ENCODE measurements at places on chromosomes 3 and 15.
A peak's percentile ranks its signal among the peaks of the same experiment; 100 is the strongest.

DNA sequence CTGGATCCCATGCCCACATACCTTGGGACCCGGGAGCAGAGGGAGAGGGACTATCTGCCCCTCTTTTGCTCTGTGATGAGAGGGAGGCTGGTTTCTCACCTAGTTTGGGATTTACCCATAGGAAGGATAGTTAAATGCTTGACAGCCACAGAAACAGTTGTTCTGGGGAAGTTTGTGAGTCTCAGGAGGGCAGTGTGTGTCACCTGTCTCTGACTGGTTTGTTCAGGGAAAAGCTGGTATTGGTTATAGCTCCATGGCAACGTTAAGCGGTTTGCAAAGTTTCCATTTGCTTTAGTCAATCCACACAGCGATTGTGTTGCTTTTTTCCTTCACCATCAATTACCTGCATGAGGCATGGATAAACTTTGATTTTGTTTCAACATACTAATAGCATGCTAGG lies 3.7 kb upstream of the TMED3 start:
- DNase-seq, result no peak

DNA sequence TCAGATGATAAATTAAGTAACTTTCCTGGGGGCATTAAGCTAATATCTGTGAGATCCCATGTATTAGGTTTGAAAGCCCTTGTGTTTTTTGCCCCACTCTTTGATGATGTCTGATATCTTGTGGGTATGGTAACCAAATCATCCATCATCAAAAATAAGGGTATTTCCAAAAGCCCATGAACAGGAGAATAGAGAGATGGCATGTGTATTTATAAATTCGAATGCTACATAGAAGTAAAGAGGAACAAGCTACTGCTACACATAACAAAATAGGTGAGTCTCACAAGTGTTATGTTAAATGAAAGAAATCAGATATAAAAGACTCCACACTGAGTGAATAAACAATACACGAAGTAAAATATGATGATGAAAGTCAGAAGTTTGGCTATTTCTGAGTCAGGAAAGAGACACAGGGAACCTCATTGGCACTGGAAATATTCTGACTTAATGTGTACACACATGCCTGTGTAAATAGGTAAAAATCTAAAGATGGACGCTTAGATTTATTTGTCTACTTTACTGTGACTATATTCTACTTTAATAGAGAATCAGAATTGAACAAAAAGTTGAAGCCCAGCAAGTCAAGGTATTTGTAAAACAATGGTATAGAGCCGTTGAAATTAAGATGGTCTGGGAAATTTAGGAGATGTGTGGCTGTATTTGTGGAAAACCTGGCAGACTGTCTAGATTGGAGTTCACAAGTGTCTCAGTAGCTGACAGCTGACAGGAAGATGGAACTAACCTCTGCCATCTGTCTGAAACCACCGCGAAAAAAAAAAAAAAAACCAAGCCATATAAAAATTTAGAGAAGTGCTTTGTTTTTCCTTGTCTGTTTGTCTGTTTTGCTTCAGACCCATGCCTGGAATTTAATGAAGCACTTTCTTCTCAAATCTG lies 111.0 kb upstream of the TGFBR2 start:
- no peak for DNase-seq

- DNase-seq, result no peak
Measured at GRCh38 chr3:128488636-128488990, 4.4 kb downstream of the GATA2 start.

DNA sequence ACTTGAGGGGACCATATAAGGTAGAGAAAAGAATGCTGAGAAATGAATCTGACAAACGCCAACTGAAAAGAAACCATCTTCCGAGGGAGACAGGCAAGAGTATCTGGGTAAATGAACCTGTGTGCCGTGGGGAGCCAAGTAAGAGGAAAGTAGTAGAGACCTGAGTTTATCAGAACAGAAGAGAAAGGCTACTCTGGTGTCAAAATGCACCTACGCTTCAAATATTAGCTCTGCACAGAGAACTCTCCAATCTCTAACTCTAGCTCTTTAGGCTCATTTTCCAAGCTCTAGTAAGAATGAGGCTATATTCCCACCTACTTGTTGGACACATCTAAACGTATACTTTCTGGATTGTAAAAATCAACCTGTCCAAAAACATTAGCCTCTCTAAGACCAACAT lies 53.5 kb downstream of the TOP2B start:
- DNase-seq, result no peak

- no peak for DNase-seq
Measured at GRCh38 chr3:187811585-187812250, 66.5 kb upstream of the BCL6 start.

GRCh38 chr3:23600167-23600871 lies 205.4 kb upstream of the UBE2E1 start:
- no peak for DNase-seq

DNA sequence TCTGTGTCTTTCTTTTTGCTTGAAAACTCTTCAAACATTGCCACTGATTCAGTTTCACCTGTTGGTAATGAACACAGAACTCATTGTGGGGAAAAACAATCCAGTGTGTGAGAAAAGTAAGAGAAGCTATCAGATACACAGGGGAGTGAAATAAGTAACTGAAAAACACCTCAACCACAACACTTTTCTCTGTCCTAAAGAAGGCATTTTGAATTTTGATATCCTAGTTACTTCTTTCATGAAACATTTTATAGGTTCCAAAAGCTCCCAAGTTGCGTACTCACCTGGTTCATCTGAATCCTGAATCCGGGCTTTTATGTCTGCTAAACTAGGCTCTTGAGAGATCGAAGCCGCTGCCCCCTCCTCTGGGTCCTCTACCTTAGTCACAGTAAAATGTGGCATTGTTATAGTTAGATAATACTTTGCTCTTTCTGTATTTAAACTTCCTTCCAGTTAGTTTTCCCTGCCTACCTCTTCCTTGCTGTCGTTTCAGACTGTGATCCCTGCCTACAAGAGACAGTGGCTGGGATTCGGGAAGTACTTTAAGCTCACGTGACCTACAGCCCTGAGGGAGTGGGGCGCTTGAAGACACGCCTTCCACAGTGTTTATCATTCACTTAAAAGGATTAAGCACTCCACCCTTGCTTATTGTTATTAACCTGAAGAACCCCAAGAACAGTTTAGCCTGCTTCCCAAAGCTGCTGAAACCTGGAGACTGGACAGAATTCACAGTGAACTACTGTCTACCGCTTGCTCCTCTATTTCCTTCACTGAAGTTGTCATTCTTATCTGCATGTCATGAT lies 19.1 kb downstream of the SLC12A6 start:
- peak; percentile 46 for DNase-seq

- DNase-seq, result peak; percentile 38
Measured at GRCh38 chr15:90697175-90697574, 20.0 kb upstream of the BLM start.

- no peak for DNase-seq
Measured at GRCh38 chr3:153028381-153028780, 133.6 kb upstream of the RAP2B start.

GRCh38 chr15:57609805-57610529 lies 18.3 kb downstream of the MYZAP start:
- DNase-seq, result no peak

- no peak for DNase-seq
Measured at GRCh38 chr15:100889385-100890050, 9.9 kb downstream of the ALDH1A3 start.

DNA sequence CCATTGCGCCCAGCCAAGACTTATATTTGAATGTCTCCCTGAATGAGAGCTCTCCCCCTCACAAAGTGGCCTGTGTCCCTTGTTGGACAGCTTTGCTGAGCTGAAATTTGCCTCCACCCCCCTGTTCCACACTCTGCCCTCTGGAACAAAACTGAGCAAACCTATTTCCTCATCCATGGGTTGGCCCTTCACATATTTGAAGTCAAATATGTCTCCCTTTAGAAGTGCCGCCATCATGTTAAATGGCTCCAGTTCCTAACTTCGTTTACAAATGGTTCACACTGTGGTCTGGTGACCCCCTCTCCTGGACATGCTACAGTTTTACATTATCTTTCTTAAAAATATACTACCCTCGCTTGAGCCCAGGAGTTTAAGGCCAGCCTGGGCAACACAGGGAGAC lies 4.6 kb downstream of the PLIN1 start:
- no peak for DNase-seq

- DNase-seq, result no peak
Measured at GRCh38 chr3:120451806-120452205, 1.0 kb upstream of the FSTL1 start.

DNA sequence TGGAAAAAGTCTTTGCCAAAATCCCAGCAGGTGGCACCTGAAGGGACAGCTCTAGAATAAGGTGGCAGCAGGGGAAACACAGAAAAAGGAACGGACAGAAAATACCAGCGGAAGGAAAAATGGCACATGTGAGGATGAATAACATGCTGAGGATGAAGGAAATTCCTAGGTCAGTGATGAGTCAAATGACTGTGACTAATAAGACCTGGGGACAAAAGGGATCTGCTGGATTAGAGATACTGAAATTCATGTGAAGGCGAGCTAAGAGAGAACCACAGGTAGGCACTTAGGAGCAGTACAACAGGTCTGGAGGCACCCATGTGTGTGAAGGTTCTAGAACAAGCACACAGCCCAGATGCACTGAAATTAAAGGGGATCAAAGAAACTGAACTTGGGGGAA lies 482.5 kb downstream of the FOXP1 start:
- DNase-seq, result no peak

DNA sequence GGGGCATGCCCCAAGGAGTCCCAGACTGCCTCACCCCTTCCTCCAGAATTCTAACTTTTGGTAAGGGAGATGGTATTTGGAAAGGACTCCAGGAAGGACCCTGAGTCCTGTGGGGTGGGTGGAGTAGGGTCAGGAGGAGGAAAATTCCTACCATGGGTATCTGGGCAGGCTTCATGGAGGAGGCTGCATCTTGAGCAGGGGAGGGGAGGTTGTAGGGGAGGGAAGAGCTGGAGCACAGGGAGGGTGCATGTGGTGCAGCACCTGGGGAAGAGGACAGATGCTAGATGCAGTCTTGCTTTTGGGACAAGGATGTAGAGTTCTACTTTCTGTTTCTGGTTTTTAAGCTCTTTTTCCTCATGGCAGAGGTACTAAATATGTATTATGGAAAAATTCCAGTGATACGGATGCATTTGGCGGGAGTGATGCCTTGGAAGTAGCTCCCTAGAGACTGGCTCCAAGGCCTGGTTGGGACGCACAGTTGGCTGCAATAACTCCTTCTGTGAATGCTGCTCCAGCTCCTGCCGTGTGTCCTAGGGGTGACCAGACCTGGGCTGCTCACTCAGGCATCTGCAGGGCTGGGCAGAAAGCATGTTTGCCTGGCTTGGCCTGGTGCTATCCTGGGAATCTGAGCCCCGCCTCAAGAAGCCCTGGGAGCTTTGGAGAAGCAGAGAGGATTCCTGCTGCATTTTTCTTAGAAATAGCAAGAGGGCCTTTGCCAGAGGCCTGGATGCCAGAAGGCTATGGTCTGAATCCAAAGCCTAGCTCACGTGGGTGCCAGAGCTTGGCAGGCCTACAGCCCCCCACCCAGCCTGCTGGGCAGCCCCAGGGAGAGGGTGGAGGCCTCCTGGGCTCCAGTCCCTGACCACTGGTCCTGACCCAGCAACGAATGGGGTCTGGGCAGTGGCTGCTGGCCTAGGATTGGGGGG lies 10.1 kb downstream of the SEMA3F start:
- DNase-seq, result no peak

GRCh38 chr3:4313606-4314293 lies 10.6 kb downstream of the SETMAR start:
- DNase-seq, result no peak

DNA sequence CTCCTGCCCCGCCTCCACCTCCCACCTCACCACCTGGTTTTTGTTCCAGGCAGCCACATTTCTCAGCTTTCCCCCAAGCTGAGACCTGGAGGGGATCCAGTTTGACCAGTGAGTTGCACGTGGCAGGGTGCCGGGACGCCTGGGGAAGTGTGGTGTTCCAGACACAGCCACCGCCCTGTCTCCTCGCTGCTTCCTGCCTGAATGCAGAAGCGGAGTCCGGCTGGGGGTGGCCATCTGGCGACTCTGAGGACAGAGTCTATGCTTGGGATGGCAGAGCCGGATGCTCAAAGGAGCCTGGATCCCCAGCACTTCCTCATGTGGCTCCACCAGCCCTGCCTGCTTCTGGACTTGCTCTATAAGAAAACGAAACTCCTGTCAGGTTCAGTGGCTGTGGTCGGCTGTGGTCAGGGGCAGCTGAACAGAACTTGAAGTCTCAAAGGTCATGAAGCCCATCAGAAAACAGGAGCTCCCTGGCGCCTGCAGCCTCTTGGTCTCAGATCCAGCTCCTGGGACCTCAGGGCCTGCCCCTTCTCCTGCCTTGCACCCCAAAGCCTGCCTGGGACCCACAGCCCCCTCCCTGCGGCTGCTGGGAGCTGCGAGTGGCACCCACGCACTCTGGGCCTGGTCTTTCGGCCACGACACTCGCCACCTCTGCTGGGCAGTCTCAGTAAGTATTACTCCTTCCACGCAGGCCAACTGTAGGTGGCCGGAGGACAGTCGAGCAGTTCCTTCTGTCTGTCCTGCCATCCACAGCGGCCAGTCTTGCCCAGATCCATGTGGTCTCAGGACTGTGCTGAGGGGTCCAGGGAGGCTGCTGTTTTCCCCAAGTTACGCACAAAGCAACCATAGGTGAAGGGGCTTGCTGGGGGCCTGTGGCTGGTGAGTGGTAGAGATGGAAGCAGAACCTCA lies 112.8 kb upstream of the MEF2A start:
- no peak for DNase-seq

DNA sequence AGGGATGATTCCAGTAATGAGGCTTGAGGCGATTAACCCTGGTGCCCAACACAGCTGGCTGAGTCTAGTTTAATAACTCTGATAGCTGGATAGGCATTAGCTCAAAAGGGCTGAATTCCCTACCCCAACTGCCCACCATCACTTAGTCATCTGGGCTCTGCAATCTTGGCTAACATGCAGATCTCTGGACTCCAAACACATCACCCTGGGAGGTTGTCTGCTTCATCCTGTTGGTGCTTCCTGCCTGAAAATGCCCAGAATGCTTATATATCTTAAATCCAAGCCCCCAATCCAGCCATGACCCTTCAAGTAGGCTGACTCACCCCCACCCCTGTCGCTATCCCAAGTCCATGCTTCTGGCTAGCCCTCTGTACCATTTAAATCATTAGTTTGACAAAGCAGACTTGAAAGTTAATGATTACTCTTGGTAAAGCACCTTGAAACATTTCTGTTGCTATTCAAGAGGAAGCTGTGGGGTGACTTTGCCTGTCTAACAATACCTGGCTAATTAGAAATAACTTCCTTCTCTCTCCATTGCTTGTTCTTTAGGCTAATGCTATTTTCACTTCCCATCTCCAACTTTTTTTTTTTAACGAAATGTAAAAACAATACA lies 107.0 kb upstream of the RORA start:
- no peak for DNase-seq

DNA sequence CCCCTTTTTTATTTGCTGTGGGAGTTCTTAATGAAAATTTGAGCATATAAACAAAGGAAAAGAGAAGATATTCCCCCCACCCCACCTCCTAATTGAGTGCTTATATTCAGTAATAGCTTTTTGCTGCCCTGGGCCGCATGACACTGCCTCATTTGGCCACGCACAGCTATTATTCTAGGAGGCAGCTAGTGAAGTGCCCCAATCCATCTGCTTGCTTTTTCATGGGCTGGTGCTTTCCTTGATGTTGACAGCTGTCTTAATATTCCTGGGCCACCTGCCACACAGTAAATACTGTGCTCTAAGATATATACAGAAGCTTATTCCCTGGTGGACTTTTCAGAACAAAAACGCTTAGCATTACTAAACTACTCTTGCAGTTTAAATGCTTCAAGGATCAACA lies 3.8 kb upstream of the CRYBG3 start:
- no peak for DNase-seq

Data from activated naive CD4-positive, alpha-beta T cell treated with anti-CD3 and anti-CD28 coated beads for 36 hours (primary cell).